ENCODE measurements at places on chromosomes 11 and 22.

- DNase-seq = no peak
Observed at GRCh38 chr11:82557274-82557673, 176.4 kb downstream of the FAM181B start.

GRCh38 chr11:111819161-111819828, 52.1 kb downstream of the ALG9 start:
- DNase-seq = no peak

DNA sequence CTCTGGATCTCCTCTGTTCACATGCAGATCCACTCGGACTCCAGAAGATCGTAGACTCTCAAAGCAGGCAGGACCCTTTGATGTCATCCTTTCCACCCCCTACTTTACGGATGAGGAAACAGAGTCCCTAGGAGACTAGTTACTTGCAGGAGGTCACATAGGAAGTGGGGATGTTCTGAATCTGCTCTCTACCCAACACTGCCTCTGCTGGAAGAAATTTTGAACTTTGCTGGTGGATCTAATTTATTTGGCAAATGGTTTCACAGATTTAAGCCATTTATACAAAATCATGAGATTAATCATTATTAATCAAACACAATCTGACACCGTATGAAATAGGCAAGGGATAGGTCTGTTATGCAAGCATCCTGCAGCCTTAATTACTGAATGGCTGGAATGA, 55.0 kb upstream of the USP47 start:
- peak; percentile 30 for DNase-seq

DNA sequence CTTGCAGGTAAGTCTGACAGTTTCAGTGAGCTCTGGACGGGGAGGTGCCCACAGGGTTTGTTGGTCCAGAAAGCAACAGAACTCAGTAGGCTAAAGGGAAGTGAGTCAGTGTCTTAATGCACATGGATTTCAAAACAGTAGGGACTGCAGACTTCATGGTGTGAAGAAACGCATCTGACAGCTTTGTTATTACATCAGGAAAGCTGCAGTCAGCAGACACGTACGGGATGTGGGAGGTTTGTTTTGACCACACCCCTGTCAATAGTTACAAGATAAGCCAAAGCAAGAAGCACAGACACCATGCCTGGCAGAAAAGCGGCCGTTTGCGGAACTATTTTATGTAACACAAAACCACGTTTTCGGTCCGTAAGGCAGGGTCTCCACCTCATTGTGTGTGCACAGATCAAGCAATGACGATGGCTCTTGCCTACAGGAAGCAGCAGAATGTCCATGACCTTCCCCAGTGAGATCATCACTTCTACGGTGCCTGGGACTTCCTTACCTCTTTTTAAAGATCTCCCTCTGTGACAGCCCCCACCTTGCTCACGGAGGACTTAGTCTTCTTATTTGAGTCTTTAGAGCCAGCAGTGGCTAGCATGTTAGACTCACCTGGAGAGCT, 58.2 kb upstream of the FTH1 start:
- DNase-seq = peak; percentile 26

- peak; percentile 34 for DNase-seq
Observed at GRCh38 chr22:43262990-43263644, 76.2 kb upstream of the TTLL12 start.

DNA sequence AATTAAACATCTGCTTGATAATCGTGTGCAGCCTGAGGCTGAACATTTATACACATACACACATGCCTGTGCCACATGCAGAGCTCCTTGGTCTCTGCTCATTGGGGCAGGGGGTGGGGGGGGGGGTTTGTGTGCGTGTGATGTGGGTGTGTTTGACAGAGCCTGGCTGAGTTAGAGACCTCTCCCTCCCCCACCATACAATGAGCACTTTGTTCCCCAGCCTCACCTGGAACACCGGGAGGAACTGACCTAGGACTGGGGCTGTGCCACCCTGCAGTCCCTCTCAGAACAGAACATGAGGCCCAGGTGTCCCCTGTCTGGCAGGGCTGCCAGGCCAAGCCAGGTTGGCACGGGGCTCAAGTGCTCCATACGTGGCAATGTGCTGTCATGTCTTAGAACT, 96.6 kb downstream of the TP53I11 start:
- DNase-seq = no peak

DNA sequence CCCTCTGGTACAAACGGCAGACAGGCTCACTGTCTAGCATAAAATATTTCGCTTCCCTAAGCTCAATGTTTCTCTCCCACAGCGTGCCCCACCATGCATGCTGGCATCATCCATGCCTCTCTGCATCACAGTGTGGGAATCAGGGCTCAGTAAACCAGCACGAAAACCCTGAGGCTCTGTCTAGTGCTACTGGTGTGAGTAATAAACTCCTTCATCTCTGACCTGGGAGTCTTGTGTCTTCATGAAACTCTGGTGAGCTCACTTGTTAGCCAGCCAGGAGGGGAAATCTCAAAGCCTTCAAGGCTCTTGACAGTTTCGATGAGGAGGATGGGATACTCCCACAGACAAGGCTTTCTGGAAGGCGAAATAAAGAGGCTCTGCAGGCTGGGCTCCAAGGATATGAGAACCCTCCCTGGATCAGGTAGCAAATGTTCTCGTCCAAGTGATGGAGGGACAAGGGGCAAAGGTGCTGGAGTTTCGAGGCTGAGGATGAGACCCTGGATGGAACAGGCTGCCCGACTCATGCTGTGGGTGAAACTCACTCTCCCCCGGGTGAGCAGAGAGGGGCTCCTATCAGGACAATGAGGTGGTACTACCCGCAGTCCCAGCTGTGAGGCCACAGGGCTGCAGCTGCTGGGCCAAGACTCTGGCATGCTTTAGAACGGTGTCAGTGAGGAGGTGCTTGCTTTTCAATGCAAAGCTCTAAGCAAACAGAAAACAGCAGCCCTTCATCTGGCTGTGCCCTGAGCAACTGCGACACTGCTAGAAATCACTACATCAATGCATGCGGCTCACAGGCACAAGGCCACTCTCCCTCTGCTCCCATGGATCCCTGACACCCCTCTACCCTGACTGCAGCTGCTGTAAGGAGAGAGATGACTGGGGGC, 69.3 kb downstream of the SHANK2 start:
- no peak for DNase-seq

- DNase-seq = peak; percentile 50
Observed at GRCh38 chr22:31177420-31178162, 17.6 kb downstream of the RNF185 start.

DNA sequence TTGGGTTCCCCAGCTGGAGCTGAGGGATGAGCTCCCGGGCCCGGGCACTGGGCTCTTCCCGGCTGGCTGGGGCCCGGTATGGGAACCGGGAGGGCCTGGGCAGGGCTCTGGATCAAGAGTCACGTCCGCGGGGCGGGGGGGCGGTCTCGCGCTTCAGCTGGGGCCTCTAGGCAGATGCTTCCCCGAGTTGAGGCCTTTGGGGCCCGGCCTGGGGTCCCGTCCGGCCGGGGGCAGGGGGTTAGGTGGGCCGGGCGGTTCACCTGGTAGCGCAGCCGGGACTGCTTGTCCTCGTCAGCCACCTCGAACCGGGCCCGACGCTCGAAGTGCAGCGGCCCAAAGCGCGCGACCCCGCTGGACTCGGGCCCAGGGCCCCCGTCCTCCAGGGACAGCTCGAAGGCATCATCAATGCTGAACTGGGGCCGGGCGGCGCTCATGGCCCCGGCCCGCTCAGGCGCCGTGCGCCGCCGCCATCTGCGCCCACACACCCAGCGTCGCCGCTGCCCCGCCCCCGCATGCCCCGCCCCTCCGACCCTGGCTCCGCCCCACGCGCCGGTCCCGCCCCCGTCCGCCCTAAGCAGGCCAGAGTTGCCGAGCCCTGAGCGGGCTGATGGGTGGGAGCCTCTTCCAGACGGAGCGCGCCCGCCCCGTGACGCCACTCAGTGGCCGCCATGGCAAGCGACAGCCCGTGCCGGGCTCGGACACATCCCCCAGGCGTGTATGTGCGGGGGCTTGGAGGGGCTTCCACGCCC, at the start of gene TMEM134:
Gene TMEM134, minus strand, starts transcription at position 493 of the 749 bp plus-strand sequence. Its CDS starts 59 bp downstream, at position 434.
- peak; percentile 98 for DNase-seq

- peak; percentile 85 for DNase-seq
Observed at GRCh38 chr11:36594316-36594989, at the start of gene IFTAP. IFTAP (plus strand) TSS chr11:36594502; CDS start chr11:36610104, 15,602 bp downstream.

GRCh38 chr11:92839450-92839849, 130.0 kb upstream of the MTNR1B start:
- DNase-seq = no peak

- DNase-seq = no peak
Observed at GRCh38 chr22:22936180-22936914, 48.7 kb downstream of the IGLL5 start.

GRCh38 chr11:12287374-12288211, 89.8 kb upstream of the PARVA start:
- DNase-seq = peak; percentile 88

GRCh38 chr22:29108137-29108536, 35.3 kb downstream of the KREMEN1 start:
- DNase-seq = no peak

DNA sequence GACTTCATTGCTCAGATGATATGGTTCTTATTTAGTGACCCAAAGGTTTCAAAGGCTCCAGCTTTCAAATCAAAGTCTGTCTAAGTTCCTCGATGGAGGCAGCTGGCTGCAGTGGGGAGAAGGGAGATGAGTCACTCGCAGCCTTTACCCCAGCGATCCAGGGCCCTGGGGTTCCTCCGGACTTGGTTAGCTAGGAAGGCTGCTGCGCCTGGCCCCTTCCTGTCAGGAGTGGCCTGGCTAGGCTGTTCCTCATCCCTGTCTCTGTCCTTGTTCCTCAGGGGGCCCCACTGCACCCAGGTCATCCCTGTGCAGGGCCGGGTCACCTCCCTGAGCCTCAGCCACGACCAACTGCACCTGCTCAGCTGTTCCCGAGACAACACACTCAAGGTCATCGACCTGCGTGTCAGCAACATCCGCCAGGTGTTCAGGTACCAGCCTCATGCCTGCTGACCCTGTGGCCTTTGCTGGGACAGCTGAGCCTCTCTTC, 13.9 kb downstream of the ATG16L2 start:
- no peak for DNase-seq

DNA sequence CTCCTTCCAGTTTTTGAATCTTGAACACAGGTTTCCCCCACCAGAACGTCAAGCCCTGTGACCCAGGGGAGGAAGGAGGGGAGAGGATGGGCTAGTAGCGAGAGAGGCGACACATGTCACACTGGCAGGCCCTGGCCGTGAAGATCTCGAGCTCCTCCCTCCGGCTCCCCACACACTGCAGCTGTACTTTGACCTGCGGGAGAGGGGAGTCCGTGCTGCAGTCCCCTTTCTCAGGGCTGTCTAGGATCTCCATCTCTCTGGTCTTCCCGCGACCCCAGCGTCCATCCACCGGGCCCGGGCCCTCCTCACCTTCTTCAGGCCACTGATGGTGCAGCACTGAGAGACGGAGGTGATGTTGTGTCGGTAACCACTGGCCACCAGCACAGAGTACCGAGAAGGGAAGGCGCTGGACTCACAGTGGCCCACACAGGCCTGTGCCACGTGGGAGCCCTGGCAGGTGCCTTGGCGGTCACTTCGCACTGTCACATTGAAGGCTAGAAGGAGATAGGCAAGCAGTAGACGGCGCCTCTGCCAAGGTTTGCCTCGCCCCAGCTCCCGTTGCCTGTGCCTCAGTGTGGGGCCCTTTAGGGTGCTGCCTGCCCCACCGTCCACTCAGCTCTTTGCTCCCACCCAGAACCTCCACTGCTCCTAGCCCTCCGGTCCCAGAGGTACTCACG, 873 bp downstream of the GPHA2 start:
- no peak for DNase-seq

DNA sequence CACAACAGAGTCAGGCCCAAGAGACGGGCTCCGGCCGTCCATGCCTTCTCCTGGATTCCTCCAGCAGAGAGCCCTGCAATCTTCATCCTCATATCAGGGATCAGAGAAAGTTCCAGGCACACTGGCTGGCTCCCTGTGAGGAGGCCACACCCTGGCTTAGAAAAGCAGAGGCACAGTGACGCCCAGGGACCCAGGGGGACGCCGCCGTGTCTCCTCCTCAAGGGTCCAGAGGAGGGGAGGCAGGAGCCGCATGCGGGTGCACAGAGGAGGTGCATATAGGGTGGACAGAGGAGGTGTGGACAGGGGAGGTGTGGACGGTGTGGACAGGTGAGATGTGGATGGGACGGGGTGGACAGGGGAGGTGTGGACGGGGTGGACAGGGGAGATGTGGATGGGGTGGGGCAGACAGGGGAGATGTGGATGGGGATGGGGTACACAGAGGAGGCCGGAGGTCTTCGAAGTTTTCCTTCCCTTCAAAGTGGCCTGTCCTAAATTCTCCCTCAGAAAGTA, 1521.9 kb downstream of the BRD1 start:
- no peak for DNase-seq

DNA sequence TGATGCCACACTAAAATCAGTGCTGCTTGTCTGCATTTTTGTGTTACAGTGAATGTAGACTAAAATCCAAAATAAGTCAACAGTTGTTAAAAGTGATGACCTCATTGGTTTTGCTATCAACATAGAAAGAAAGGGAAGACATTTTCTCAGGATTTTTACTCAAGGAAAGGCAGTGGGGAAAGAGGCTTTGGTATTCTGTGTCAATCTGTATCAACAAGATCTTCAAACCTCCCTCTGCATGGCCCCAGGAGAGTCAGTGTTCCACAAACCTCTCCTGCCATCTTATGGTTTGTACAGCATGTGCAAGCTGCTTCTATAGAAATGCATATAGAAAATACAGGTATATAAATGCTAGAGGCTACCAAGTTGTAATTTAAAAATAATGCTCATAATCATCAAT, 13.8 kb upstream of the OR51M1 start:
- DNase-seq = no peak

GRCh38 chr22:19204640-19205039, 26.1 kb upstream of the SLC25A1 start:
- DNase-seq = no peak

DNA sequence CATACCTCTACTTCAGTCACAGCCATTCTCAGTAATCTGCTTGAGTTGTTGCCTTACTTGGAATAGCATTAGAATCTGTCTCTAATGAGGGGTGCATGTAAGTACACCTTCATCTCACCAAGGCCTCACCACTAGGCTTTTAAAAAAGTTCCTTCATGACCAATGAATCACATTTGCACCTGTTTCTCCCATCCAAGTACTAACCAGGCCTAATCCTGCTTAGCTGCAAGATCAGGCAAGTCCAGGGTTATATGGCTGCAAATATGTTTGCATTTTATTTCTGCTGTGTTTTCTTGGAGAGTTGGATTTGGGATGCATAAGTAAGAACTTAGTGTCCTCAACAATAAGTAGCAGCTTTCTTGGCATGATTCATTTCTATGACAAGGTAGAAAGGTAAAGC, 66.9 kb downstream of the BBOX1 start:
- DNase-seq = no peak

GRCh38 chr22:46500201-46500600, 37.2 kb downstream of the CELSR1 start:
- DNase-seq = no peak

DNA sequence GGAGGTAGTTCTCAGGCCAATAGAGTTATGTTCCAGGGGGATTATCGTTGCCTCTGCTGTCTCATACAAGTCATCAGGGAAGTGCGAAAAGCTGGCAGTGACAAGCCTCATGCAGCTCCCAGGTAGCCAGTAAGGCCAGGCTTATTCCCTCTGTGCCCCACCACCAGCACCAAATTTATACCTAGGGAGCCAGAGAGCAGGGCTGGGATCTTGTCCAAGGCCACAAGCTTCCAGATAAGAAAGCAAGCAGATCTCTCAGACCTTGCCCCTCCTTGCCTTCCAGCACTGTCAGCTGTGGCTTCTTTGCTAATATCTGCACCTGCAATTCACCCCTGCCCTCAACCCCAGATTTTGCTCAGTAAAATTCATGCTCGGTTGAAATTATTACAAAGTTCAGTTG, 206.3 kb upstream of the FAT3 start:
- no peak for DNase-seq
